ENCODE measurements at places on chromosomes 7 and 10.

DNA sequence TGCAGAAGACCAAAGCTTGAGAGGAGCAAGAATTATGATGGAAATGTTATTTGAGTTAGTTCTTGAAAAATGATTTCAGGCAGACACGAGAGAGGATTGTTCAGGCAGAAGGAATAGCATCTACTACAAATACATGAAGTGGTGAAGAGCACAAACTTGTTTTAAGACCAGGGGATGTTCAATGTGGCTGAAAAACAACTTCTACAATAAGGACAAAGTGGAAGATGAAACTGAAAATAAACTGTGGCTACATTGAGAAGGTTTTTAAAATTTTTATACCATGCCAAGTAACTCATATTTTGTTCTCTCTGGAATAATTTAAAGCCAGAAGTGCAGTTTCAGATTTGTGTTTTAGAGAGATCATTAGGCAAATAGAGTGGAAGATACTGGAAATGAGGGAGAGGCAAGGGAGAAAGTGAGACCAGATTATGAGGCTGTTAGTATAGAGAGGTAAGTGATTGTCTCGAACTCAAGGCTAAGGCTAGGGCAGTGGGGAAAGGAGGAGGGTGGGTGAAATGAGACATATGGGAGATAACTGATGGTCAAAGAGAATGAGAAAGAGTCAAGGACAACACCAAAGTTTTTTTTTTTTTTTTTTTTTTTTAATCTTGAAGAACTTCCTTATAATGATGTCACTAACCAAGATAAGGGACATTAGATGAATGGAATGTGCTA lies 115.4 kb downstream of the MDFIC start:
- no peak overlapping the region for H3K27ac ChIP-seq
- no peak overlapping the region for H3K4me3 ChIP-seq
- DNase-seq, result no peak
- H3K36me3 ChIP-seq, result no peaks in the 10 kb centered on the region

DNA sequence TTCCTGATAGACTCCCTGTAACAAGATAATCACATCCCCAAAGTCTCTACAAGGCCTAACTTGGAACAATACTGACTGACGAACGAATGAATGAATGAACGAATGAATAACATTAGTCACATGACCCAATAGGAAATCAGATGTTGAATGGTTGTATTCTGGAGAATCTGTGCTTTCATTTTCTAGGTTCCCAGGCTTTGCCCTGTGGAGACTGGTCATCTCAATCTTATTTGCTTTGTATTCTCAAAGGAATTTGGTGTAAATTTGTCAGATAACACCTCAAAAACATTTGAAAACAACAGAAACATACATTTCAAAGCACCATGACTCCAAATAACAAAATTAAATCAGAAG lies 69.6 kb upstream of the COL1A2 start:
- no peak overlapping the region for H3K4me3 ChIP-seq
- DNase-seq, result no peak
- H3K36me3 ChIP-seq, result no peaks in the 10 kb centered on the region
- H3K27me3 ChIP-seq, result no peaks in the 10 kb centered on the region
- H3K4me1 ChIP-seq, result no peaks in the 10 kb centered on the region

GRCh38 chr7:137956183-137956582 lies 45.7 kb downstream of the CREB3L2 start:
- H3K4me1 ChIP-seq, result peaks cover 19% of the 10 kb centered on the region
- DNase-seq, result no peak
- no peak overlapping the region for H3K27ac ChIP-seq
- peaks cover 4% of the 10 kb centered on the region for H3K36me3 ChIP-seq

- no peak overlapping the region for H3K27ac ChIP-seq
- no peak overlapping the region for H3K4me3 ChIP-seq
- no peak for DNase-seq
- H3K4me1 ChIP-seq, result no peaks in the 10 kb centered on the region
- H3K36me3 ChIP-seq, result no peaks in the 10 kb centered on the region
Observed at GRCh38 chr10:15313843-15314242, 57.2 kb downstream of the FAM171A1 start.

DNA sequence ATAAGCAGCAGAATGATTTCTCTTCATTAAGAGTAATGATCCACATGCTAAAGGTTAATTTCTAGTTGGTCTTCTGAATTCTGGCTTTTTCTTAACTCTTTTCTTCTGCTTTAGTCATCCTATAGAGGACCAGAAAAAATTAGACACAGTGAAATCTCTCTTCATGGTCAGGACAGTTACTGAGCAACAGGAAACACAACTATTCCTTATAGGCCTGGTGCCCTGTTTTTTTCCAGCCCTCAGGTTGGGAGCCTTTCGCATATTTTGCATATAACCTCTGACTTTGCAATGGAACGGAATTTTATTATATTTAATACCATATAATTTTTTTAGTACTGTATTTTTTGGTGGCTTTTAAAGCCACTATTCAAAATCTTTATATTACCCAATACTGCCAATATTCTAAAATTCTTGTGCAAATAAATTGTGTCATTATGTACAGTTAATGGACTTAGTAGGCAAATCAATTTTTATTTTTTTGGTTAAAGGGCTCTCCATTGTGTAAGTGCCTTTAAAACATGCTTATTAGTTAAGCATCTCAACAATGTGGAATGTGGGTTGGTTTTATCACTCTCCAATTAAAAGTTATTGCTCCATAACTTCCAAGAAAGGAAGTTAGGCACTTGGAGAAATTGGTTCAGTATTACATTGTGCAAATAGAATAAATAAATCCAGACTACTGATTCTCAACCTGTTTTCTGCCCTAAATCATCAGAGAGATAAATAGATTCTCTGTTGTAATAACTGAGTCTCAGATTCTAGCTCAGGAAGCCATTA lies 22.5 kb downstream of the ARL4A start:
- H3K4me3 ChIP-seq, result no peak overlapping the region

- no peak for DNase-seq
- peaks cover 9% of the 10 kb centered on the region for H3K4me1 ChIP-seq
- peaks cover 9% of the 10 kb centered on the region for H3K27me3 ChIP-seq
- H3K4me3 ChIP-seq, result no peak overlapping the region
- no peak overlapping the region for H3K27ac ChIP-seq
Observed at GRCh38 chr10:35216303-35216905, 89.8 kb downstream of the CREM start.

GRCh38 chr10:78684947-78685346 lies 383.8 kb upstream of the ZMIZ1 start:
- H3K27me3 ChIP-seq, result peaks cover 50% of the 10 kb centered on the region
- no peak overlapping the region for H3K27ac ChIP-seq
- no peak for DNase-seq
- H3K4me3 ChIP-seq, result no peak overlapping the region
- H3K4me1 ChIP-seq, result no peaks in the 10 kb centered on the region

DNA sequence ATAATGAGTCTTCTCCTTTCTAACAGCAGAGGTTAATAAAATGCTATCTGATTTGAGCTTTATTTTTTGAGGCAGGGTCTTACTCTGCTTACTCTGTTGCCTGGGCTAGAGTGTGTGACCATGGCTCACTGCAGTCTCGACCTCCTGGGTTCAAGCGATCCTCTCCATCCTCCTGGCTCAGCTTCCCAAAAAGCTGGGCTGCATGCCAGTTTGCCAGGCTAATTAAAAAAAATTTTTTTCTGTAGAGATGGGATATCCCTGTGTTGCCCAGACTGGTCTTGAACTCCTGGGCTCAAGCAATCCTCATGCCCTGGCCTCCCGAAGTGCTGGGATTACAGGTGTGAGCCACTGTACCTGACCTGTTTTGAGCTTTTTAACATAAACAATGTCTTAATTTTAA lies 56.7 kb downstream of the SCD start:
- no peak overlapping the region for H3K27ac ChIP-seq
- H3K36me3 ChIP-seq, result no peaks in the 10 kb centered on the region
- H3K27me3 ChIP-seq, result no peaks in the 10 kb centered on the region
- no peak for DNase-seq
- no peaks in the 10 kb centered on the region for H3K4me1 ChIP-seq
- no peak overlapping the region for H3K4me3 ChIP-seq

GRCh38 chr7:76405738-76406137 lies 3.8 kb downstream of the SSC4D start:
- H3K4me3 ChIP-seq, result no peak overlapping the region
- DNase-seq, result no peak
- H3K36me3 ChIP-seq, result peaks cover 2% of the 10 kb centered on the region
- no peaks in the 10 kb centered on the region for H3K27me3 ChIP-seq

- no peak overlapping the region for H3K4me3 ChIP-seq
- no peaks in the 10 kb centered on the region for H3K4me1 ChIP-seq
Observed at GRCh38 chr7:51244885-51245284, 71.7 kb downstream of the COBL start.

- peaks cover 13% of the 10 kb centered on the region for H3K4me1 ChIP-seq
- peaks cover 39% of the 10 kb centered on the region for H3K36me3 ChIP-seq
- no peak overlapping the region for H3K27ac ChIP-seq
- peak overlapping the region; percentile 15 for H3K4me3 ChIP-seq
- DNase-seq, result no peak
Observed at GRCh38 chr7:25859412-25860274, 292.4 kb upstream of the NFE2L3 start.

DNA sequence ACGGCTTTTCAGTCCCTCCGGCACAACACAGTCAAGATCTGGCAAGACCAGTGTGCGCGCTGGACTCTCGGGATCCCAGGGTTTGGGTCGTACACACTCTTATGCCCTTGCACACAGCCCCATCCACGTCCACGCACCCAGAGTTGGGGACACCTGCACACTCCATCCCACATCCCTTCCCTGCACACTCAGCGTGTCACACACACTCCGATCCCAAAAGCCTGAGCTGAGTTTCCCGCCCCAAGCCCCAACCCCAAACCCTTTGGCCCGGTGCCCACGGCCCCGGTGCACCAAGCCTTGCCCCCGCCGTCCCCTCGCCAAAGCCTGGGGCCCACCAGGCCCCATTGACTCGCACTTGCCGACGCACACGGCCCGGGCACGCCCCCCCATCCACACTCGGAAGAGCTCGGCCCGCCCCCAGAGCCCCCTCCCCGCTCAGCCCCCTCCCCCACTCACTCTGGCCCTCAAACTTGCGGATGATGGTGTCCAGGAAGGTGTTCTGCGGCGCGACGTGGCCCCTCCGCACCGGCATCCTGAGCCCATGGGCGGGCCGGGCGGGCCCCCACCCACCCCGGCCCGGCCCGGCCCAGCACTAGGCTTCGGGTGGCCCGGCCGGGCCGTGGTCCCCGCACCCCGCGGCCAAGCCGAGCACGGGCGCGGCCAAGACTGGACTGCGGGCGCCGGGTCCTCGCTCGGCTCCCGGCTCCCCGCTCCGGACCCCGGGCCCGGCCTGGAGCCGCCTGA lies 567 bp downstream of the KCNH2 start:
- no peak for DNase-seq
- H3K4me3 ChIP-seq, result peak overlapping the region; percentile 82
- H3K27me3 ChIP-seq, result peaks cover 56% of the 10 kb centered on the region
- peaks cover 7% of the 10 kb centered on the region for H3K36me3 ChIP-seq

DNA sequence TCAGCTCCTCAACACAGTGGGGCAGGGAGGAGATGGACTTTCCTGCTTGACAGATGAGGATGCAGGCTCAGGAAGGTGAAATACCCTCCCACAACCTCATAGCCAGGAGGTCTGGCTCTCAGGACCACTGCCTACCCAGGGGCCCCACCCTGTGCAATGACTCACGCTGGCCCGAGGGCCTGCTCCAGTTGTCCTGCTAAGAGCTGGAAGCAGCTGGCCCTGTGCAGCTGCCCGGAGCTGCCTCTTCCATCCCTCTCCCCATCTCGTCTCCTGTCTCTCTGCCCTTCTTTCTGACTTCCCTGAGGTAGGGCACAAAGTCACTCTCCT lies 123.9 kb downstream of the ZMIZ1 start:
- H3K36me3 ChIP-seq, result peaks cover 1% of the 10 kb centered on the region
- no peak for DNase-seq
- no peak overlapping the region for H3K4me3 ChIP-seq
- H3K27me3 ChIP-seq, result no peaks in the 10 kb centered on the region
- peaks cover 5% of the 10 kb centered on the region for H3K4me1 ChIP-seq
- H3K27ac ChIP-seq, result no peak overlapping the region

GRCh38 chr7:154965014-154965413 lies 37.9 kb downstream of the PAXIP1 start:
- DNase-seq, result no peak
- peak overlapping the region; percentile 10 for H3K27ac ChIP-seq
- peaks cover 26% of the 10 kb centered on the region for H3K4me1 ChIP-seq

DNA sequence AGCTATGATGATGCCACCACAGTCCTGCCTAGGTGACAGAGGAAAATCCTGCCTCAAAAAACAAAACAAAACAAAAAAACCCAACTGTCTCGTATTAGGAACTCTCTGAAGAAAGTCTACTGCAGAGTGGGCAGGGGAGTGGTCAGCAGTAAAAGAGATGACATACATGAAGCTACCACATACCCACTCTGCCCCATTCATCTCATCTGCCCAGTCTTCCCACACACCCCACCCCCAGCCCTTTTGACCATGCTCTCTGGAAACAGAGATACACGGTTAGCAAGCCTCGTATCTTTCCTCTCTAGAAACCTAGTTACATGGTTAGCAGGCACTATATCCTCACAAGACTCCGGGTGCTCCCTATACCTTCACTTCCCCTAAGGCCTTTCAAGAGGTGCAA lies 8.3 kb downstream of the SLC37A3 start:
- DNase-seq, result no peak
- peaks cover 2% of the 10 kb centered on the region for H3K36me3 ChIP-seq
- H3K4me3 ChIP-seq, result no peak overlapping the region
- no peaks in the 10 kb centered on the region for H3K27me3 ChIP-seq
- no peaks in the 10 kb centered on the region for H3K4me1 ChIP-seq

DNA sequence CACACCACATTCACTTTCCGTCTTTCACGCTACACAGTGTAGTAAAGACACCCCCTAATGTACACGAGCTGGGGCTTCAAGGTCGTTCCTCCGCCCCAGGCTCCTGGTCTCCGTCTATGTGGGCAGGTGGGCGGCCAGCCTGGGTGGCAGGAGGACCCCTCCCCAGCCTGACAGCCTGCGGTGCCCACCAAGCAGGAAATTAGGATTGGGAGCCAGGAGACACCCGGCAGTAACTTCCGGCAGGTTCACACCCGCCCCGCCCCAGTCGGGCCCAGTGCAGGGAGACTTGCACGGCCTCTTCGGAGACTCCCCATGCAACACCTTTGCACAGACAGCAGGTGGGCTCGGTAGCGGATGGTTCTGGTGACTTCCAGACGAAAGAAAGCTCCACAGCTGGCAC lies 27.7 kb upstream of the ADGRA1 start:
- H3K27me3 ChIP-seq, result no peaks in the 10 kb centered on the region
- no peak overlapping the region for H3K4me3 ChIP-seq
- no peak for DNase-seq
- no peak overlapping the region for H3K27ac ChIP-seq
- H3K36me3 ChIP-seq, result peaks cover 2% of the 10 kb centered on the region

- DNase-seq, result no peak
- H3K4me3 ChIP-seq, result no peak overlapping the region
- peaks cover 2% of the 10 kb centered on the region for H3K36me3 ChIP-seq
- no peaks in the 10 kb centered on the region for H3K27me3 ChIP-seq
Observed at GRCh38 chr10:70582793-70583668, 19.5 kb downstream of the PRF1 start.

- H3K4me3 ChIP-seq, result no peak overlapping the region
- H3K4me1 ChIP-seq, result no peaks in the 10 kb centered on the region
- peaks cover 19% of the 10 kb centered on the region for H3K27me3 ChIP-seq
- H3K36me3 ChIP-seq, result no peaks in the 10 kb centered on the region
- no peak overlapping the region for H3K27ac ChIP-seq
Observed at GRCh38 chr7:130793855-130794618, 60.0 kb upstream of the KLF14 start.

GRCh38 chr10:127440371-127440770 lies 108.7 kb upstream of the NPS start:
- no peak overlapping the region for H3K4me3 ChIP-seq
- no peaks in the 10 kb centered on the region for H3K27me3 ChIP-seq
- H3K27ac ChIP-seq, result no peak overlapping the region
